CD4-positive, alpha-beta T cell treated with Interferon gamma for 1 hour (primary cell): ENCODE measurements at places on chromosomes 1 and 21.

GRCh38 chr1:108615544-108615943 is 45.3 kb downstream of the HENMT1 start:
- DNase-seq: no peak

GRCh38 chr1:40936931-40937339 is 42.6 kb upstream of the CTPS1 start:
- no peak for DNase-seq

DNA sequence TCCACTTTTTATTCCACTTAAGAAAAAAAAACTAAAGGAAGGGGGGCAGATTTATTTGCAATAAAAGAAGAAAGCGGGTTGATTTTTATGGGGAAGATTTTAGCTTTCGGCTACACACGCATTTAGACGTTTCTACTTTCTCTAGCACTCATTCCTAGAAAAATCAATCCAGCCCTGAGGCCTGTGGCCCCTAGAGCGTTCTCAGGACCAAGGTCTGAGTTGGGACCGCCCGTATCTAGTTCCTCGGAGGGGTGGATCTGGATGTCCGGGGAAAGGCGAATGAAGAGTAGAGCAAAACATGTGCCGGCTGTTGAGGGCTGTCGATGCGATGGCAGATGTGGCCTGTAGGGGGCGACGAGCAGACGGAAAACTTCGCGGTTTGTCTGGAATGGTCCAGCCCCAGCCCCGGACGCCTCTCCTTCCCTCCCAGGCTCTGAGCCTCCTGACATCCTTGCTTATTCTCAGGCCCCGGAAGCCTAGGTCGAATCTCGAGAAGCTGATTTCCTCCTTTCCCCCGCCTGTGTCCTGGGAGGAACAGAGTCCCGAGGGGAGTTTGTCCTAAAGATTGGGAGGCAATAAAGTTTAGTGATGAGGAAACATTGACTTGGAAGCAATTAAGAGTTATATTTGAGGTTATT is 5.2 kb downstream of the FOXD3 start:
- DNase-seq: peak; percentile 32

DNA sequence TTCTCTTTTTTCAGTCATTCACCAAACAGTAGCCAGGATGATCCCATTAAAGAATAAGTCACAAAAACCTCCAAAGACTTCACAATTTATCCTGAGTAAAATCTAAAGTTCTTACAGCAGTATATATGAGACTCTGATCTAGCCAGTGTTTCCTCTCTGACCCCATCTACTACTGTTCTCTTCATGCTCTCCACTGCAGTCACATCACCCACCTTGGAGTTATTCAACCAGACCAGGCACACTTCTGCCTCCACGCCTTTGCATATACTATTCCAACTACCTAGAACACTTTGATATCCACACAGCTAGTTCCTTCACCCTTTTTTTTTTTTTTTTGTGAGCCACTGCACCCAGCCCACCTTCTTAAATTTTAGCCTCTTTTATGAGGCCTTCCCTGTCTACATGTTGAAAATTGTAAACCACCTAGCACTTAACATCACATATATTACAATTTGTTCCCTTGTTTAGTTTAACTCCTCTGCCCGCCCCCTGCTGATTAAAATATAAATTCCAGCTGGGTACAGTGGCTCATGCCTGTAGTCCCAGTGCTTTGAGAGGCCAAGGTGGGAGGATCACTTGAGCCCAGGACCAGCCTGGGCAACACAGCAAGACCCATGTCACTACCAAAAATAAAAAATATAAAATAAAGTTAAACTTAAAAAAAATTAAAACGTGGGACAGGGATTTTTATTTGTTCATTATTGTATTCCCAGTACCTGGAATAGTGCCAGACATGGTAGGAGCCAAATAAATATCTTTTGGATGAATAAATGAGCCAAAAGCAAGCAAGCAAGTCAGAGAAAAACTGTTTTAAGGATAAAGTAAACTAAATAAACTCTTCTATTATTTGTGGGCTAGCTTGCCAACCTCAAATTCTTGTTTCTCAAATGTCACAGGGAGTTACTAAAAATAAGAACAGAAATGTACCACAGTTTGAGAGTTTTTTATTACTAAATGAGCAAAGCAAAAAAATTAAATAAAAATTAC is 35.2 kb upstream of the MUTYH start:
- no peak for DNase-seq

DNA sequence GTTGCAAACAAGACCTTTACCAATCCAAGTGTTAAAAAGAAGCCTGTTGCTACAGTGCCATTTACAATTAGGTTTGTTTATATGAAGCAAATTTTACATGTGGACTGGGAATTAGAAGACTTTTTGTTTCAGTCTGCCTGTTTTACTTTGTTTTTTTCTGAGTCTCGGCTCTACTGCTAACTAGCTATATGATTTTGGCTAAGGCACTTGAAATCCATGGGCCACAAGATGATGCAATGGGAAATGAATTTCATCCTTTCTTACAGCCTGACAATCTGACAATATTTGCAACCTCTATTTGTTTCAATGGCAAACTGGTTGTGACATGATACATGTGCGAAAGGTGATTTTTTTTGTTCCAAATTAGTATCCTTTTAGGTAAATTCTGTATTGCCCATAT is 3.7 kb upstream of the PEX11B start:
- DNase-seq: no peak

DNA sequence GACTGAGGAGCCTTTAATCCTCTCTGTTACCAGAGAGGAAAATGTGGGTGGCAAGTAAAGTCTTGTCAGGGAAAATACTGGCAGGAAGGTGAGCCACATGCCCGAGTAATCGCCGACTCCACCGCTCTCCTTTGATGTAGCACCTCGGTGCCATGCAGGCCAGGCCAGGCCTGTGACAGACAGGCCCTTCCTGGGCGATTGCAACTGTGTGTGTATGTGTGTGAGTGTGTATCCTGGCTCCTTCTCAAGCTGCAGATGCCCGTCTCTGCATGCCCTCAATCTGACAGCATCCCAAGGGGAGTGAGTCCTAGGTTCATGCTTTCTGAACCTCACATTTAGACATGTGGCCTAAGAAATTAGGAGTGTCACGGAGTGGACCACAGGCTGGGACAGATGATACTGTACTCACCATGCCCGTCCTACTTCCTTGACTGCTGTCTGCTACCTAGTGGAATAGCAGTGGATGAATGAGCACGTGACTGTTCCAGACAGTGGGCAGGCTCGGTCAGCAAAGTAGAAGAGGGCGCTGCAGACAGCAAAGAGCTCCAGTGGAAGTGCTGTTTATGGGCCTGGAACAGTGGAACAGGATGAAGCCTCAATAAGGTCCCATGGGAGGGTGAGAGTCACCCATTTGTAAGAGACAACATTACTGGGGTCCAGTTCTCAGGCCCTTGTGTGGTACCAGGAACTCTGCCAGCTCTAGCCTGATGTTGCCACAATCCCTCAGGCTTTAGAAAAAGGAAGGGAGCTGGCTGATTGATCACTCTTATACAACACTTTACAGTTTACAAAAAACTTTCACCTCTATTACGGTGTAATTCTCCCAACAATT is 25.3 kb downstream of the SERTAD4 start:
- no peak for DNase-seq

- DNase-seq: no peak
Measured at GRCh38 chr1:205274041-205274691, 46.4 kb downstream of the TMCC2 start.

GRCh38 chr1:93595266-93595665 is 86.4 kb downstream of the BCAR3 start:
- DNase-seq: no peak

- no peak for DNase-seq
Measured at GRCh38 chr1:38651669-38652068, 207.9 kb downstream of the RRAGC start.

DNA sequence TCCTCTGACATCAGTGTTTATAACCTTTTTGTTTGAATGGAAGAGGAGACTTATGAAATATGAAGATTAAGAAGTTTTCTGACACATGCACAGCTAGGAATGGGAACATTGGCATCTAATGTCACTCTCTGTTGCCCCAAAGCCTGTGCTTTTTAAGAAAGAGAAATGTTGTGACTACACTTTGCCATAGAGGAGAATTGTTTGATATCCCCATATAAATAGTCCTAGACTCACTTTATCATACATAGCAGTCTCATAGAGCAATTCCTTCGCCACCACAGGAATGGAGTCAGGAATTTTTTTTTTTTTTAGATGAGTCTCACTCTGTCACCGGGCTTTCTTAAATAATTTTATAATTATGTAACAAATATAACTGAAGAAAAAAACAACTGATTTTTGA is 1.5 kb downstream of the KRTAP21-3 start:
- no peak for DNase-seq

DNA sequence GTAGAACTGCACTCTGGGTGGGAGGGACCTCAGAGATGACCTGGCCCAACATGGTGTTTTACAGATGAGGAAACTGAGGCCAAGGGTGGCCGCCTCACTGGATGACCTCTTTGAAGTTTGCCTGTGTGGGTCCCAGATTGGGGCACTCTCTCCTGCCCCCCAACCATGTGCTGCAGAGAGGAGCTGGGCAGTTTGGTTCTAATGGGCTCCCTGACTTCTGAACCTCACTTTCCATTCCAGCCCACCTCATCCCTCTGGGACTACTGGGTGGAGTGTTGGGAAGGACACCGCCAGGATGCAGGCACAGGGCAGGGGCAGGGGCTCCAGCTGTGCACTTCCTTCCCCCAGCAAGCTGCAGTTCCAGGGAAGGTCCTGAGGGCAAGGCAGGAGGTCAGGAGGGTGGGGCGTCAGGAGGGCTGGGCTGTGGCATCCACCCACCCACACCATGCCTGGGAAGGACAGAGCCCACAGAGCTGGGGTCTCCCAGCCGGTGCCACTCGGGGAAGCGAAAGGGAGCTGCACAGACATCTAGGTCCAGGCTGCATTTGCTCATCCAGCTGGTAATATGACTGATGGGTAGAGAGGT is 10.3 kb upstream of the EPS8L3 start:
- no peak for DNase-seq

DNA sequence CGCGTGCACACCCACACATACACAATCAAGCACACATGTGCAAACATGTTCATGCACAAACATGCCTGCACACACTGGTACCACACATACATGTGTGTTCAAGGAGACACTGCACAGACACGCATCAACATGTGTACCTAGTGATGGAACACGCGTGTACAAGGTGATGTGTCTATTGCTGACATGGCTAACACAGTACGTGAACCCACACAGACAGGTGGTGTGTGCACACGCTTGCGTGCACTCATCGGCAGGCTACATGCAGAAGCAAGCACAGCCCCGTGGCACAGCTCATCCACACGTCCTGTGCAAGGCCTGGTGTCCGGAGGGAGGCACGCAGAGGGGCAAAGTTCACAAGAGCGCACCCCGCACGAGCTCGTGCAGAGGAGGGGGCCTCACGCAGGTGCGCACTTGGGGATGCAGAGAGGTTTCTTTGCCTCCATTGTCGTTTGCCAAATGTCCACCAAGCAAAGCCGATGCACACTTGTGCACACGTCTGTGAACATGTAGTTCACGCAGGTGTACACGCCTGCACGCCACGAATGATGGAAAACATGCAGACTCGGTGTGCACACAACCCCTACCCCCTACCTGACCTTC is 969 bp downstream of the ACAP3 start:
- DNase-seq: no peak

GRCh38 chr1:111723871-111724270 is 15.3 kb downstream of the INKA2 start:
- DNase-seq: no peak

- DNase-seq: peak; percentile 50
Measured at GRCh38 chr1:41673378-41673777, 188.9 kb upstream of the EDN2 start.

DNA sequence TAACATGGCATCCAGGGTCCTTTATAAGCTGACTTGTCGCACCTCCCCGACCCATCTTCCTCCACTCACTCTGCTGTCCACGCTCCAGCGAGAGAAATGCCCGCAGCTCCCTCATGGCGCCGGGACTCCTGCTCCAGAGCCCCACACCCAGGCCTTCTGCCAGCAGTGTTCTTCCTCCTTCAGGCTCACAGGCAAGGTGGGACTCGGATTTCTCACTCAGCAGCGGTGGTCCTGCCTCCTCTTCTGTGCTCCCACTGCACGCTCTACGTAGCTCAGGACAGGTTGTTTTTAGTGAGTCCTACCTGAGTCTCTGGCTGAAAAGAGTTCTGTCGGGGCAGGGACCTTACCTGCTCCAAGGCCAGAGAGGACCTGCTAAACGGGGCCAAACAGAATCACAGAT is 11.2 kb downstream of the THEMIS2 start:
- no peak for DNase-seq

- DNase-seq: no peak
Measured at GRCh38 chr1:183646776-183647175, 6.3 kb downstream of the APOBEC4 start.

DNA sequence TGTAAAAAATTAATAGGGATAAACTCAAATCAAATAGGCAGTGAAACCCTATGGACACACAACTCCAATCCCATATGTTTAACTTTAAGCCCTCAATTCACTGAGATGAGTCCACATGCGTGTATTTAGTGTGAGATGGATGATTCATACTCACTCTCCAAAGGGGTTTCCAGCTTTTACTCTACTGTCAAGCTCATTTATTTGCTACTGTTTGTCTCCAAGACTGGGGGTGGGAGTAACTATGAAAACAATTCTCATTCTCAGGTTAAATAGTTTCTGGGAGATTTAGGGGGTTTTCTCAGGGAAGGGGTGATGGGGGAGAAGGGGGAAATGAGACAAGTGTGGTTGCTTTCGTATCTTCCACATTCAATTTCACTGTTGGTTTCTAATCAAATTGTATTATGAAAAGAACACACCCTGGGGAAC is 2.7 kb downstream of the RAB29 start:
- no peak for DNase-seq

DNA sequence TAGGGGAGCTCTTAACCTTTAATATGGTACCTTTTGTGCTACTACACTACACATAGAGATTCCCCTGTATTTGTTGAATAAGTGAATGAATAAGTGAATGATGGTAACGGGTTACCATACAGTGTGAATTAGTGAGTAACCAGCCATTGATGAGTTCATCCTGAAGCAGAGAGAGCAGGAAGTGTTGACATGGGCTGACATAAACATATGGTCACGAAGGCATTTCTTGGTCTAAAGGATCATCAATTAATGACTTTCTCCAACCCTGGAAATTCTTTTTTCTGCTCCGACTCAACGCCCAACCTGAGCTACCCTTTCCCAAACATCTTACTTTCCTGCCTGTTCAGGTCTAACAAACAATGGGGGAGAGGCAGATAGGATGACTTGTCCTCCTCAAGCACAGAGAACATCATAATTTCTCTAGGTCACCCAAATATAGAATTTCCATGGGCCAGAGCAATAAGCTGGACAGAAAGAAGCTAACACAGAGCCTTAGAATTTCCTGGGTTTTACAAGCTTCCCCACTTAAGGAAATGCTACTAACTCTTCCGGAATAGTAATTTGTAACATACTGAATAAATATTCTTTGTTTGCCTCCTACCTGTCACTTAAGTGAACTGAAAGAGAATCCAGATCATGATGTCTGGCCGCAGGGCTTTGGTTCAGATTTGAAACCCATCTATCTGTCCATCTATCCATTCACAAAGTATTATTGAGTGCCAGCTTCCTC is 114.7 kb upstream of the NGF start:
- DNase-seq: no peak
